Activated CD4-positive, CD25-positive, alpha-beta regulatory T cell treated with anti-CD3 and anti-CD28 coated beads, Interleukin-2, amount 50 U/mL, for 72 hours (primary cell): ENCODE measurements at places on chromosomes 4 and X.

DNA sequence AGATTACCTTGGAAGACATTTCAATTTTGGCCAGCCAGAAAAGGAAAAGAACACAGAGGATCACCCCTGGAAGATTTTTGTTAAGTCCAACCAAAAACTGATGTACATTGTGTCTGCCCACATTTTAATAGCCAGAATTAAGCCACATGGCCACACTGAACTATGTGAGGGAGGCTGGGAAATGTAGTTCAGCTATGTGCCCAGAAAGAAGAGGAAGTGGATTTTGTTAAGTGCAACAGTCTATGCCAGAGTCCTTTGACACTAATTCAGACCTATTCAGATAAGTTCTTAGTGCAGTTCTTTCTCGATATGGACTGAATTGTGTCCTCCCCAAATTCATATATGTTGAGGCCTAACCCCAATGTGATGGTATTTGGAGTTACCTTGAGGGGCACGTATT, 18.4 kb downstream of the PRPS1 start:
- no peak for DNase-seq

DNA sequence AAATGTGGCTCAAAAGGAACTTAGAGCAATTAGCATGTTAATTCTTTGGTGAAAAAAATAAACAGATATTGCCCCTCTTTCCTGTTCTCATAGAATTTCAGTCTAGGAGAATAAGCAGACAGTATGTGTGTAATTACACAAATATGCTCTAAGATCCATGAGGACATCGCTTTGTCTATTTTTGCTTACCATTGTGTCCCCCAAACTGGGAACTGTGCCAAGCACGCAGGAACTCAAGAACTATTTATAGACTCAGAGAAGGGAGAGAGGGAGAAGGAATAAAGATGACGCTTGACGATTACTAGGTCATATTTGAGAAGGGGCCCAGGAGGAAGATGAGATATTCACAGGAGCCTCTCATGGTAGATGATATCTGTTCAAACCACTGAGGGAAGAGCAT, 692.6 kb downstream of the RAB28 start:
- DNase-seq: no peak

GRCh38 chr4:158067646-158068045, 105.2 kb downstream of the GASK1B start:
- DNase-seq: no peak

DNA sequence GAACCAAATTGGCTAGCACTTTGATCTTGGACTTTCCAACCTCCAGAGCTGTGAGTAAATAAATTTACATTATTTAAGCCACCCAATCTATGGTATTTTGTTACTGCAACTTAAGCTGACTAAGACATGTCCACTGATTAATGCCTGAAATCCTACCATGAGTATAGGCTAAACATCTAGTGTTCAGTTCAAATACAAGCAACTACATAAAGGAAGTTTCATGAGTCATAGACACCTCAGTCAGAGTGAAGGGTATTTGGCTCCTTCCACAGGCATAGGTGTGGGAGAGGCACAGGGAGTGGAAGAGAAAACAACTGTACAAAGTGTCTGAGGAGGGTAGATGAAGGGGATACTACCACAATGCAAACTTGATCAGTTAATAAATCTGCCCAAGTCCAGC, 35.5 kb upstream of the PCDH19 start:
- DNase-seq: no peak

- DNase-seq: no peak
Measured at GRCh38 chr4:7411491-7411890, 23.2 kb downstream of the PSAPL1 start.

GRCh38 chr4:163665521-163666331, 171.2 kb downstream of the TMA16 start:
- DNase-seq: no peak

- DNase-seq: no peak
Measured at GRCh38 chr4:74045247-74045646, 6.8 kb upstream of the CXCL3 start.

GRCh38 chr4:28913466-28913865, 1806.7 kb upstream of the PCDH7 start:
- no peak for DNase-seq

GRCh38 chr4:142334931-142335330, 511.2 kb downstream of the INPP4B start:
- DNase-seq: no peak

DNA sequence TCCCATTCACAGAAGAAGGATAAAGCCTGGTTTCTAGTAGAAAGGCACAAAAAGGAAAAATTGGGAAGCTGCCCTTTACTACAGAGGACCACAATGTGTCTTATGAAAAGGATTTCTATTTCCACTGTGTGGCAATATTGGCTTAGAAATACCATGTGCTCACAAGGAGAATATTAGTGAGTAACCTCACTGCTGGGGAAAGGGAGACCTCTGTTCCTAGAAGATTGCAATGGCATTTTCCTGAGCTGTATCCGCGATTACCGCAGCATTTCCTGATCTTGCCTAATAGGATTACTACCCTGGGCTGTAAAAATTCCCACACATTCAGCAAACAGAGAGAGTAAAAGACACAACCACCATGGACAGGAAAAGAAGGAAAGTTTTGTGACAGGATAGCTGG, 308.8 kb upstream of the TECRL start:
- no peak for DNase-seq

DNA sequence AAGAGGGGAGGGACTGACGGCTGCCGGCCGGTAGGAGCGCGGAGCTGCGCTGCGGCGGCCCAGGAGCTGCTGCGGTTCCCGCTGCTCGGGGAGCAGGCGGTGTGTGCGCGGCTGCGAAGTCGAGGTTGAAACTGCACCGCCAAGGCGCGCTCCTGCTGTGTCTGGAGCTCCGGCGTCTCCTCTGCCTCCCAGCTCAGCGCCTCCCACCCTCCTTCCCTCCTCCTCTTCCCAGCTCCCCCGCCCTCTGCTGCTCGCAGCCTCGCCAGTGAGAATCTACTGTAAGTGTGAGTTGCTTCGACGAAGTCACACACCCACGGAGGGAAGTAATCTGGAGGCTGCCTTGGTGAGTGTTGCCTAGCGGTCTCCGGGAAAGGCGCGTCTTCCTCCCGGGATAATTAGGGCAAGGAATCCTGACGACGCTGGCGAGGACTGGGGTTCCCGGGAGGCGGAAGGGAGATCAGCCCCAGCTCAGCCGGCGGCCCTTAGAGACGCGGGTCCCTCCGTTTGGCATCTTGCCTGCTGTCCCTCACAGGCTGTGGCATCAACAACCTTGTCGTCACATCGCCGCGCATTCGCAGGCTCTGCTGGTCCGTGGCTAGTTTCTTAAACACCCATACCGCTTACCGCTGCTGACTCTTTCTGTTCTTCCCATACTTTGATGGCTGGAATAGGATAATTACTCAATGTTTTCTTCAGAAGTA, at the start of gene EPHA5:
TSS of gene EPHA5 (minus strand) at position 159 of the 701 bp plus-strand sequence. CDS start 747 bp downstream, outside the sequence.
- DNase-seq: no peak

GRCh38 chrX:106415276-106415895, 196.4 kb upstream of the RADX start:
- DNase-seq: no peak

GRCh38 chr4:95317085-95317793, 231.5 kb downstream of the UNC5C start:
- DNase-seq: no peak

GRCh38 chrX:41184312-41184711, 99.1 kb downstream of the USP9X start:
- DNase-seq: no peak

DNA sequence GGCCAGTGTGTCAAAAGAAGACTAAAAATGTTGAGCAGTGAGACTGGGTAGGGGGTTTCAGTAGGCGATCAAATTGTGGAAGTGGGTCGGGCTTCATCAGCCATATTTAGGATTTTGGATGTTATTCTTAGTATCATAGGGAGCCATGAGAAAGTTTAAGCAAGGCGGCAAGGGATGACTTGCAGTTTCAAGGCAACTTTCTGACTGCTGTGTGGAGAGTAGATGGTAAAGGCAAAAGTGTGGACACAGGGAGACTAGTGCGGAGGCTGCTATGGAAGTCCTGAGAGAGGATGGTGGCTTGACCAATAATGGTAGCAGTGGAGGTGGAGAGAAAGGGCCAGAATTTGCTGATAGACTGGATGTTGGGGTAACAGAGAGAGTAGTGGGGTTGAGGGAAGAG, 15.4 kb downstream of the GK start:
- no peak for DNase-seq

DNA sequence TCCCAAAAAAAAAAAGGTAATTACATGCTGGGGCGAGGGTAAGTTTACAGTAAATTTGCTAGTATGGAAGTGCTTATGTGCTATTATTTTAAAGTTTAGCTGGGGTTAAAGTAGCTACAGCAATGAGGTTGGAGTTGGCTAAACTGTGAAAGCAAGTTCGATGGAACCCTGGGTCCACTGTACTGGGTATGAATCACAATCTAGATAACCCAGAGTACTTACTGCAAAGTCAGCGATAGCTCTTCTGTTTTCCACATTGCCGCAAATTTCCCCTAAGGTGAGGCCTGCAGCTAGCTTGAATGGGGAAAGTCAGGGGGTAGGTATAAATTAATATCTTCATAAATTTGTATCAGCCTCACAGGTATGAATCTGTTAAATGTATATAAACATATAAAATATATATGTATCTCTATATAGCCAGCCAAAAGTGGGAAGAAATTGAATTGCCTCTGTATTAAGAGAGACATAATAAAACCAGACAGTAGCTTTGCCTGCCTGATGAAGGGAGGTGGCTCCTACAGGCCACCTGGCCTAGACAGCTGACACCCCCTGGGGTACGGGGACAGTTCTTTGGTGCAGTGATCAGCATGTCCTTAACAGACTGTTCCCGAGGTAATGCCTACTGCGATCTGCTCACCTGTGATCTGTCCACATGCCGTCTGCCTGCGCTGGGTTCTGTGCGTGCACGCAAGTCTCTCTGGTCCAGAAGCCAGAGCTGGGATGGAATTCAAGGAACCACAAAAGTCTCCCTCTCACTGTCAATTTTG, 30.6 kb downstream of the CLRN2 start:
- DNase-seq: no peak

GRCh38 chrX:20500171-20500865, 233.6 kb upstream of the RPS6KA3 start:
- DNase-seq: no peak

- DNase-seq: no peak
Measured at GRCh38 chr4:22802876-22803275, 110.1 kb downstream of the GBA3 start.

- no peak for DNase-seq
Measured at GRCh38 chrX:40423299-40423698, 157.5 kb upstream of the ATP6AP2 start.

GRCh38 chrX:20718592-20719380, 452.1 kb upstream of the RPS6KA3 start:
- DNase-seq: no peak

GRCh38 chr4:155667568-155668511, 1.2 kb downstream of the GUCY1A1 start:
- no peak for DNase-seq

GRCh38 chr4:89134775-89135319, 23.5 kb downstream of the TIGD2 start:
- DNase-seq: no peak

DNA sequence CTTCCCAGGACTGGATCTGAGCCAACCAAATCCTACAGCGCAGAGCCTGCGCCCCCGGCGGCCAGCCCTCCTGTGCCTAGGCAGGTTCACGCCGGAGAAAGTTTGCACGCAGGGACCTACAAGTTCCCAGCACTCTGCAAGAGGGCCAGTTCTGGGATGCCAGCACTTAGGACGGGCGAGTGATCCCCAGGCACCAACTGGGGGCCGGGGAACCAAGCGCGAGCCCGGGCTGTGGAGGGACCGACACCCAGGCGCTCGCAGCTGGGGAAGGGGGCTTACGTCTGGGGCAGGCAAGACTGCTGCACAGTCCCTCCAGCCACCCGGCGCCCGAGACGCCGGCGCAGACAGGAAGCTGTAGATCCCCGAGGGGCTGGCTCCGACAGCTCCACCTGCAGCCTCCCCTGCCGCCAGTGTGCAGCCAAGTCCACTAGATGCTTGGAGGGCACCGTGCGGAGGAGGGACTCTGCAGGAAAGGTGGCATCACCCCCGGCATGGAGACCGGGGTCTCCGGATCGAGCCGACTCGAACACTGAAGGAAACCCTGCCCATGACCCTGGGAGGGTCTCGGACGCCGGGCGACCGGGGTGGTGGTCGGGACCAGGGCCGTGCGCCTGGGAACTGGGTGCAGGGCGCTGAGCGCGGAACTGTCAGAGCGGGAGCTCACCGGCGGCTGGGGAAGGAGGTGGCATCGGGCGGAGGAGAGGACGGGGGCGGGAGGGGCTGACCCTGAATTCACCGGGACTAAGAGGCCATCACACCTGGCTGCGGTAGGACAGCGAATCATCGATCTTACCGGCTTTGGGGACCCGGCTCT, 566 bp downstream of the CORIN start:
- peak; percentile 39 for DNase-seq

- DNase-seq: no peak
Measured at GRCh38 chr4:11408233-11408967, 20.3 kb downstream of the HS3ST1 start.

DNA sequence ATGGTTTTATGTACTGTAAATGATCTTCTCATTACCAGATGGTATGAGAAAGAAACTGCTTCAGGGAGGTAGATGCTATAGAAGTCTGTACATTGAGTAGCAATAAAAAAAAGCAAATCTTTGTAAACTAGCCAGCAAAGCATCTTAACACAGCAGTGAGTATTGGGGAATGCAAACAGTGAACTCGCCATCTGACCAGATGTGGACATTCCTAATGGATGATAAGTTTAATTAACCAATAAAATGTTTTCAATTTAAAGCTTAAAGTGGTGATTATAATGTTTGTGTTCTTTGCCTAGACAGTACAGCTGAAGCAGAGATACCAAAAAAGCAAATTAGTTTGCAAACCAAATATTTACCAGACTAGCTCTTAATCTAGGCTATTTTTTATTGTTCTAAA, 1144.2 kb downstream of the FAT4 start:
- DNase-seq: no peak

DNA sequence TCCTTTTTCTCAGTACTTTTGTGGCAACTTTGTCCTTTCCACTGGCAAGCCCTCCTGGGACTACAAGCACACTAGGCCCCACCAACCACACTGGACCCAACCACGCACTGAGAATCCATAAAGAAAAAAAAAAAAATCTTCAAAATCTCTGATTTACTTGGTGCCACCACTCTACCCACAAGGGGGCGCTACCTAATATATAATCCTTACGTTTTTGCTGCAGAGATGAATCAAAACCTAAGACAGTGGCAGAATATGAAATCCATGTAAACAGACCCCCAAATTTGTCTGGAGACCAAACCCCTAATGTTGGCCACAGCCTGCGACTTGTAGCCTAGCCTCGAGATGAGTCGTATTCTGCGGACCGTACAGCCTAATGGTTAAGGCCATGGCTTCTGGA, 63.5 kb upstream of the ARHGAP36 start:
- DNase-seq: peak; percentile 32

GRCh38 chrX:69807400-69807799, 191.5 kb downstream of the EDA start:
- no peak for DNase-seq

- no peak for DNase-seq
Measured at GRCh38 chr4:126593626-126594025, 1039.1 kb upstream of the INTU start.

GRCh38 chr4:2362266-2363055, 56.0 kb downstream of the ZFYVE28 start:
- no peak for DNase-seq

GRCh38 chr4:187617113-187617512, 378.5 kb upstream of the ZFP42 start:
- DNase-seq: no peak

GRCh38 chr4:168812806-168813205, 197.2 kb downstream of the CBR4 start:
- DNase-seq: no peak

- no peak for DNase-seq
Measured at GRCh38 chrX:23785580-23785979, 2.6 kb downstream of the SAT1 start.
